ENCODE measurements at places on chromosomes 7 and 10.

DNA sequence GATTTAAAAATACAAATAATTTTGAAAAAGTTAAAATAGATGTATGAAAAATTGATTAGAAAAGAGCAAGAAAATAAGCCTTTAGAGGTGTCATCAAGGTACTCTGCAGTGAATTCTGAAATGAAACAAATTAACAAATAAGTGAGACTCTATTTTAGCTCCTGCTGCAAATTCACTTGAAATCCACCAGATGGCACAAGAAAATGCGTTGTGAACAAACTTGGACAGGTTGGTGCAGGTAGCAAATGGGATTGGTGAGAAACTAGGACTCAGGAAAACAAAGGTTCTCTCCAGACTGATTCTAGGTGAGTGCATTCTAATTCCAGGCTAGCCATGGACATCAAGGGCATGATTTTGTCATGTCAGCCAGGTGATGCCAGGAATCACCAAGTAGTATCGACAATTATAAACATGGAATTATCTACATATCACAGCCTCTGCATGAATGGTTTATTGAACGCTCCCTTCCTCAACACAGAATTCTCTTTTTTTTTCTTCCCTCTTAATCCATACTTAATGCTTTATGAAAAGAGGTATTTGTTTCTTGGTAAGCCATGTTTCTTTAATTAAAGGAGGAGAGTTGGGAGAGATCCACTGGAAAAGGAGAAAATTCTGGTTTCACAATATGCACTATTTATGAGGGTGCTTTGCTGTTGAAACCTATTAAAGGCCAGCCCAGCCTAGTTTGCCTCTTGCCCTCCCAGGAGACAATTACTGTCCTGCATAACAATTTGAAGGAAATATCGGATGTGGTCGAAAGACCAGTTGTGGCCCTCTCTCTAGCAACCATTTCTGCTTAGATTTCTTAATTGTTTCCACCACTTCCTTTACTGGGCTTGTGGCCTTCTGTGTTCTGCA lies 118.1 kb downstream of the ZNF365 start:
- no peak for DNase-seq

- DNase-seq = no peak
Observed at GRCh38 chr10:49241385-49241784, 53.2 kb upstream of the TMEM273 start.

DNA sequence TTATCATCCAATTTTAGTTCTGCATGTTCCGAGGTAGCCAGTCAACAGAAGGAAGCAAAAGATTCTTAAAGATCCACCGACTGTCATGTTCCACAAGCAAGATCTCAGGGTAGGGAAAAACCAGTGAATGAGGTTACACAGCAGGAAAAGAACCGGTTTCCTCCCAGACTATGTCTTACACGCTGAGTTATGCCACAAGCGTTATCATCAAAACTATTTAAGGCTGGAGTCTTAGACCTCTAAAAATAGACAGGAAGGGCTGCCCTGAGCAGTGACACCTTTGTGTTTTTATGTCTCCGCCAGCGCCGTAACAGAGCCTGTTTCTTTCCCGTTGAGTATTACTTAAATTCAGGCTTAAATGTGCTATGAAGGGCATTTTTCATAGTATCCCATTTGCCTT lies 48.3 kb downstream of the PROSER2 start:
- no peak for DNase-seq

- peak; percentile 84 for DNase-seq
Observed at GRCh38 chr10:124744102-124745050, at the start of gene FAM53B. FAM53B (minus strand) TSS chr10:124744378; CDS start chr10:124706713, 37,665 bp downstream.

DNA sequence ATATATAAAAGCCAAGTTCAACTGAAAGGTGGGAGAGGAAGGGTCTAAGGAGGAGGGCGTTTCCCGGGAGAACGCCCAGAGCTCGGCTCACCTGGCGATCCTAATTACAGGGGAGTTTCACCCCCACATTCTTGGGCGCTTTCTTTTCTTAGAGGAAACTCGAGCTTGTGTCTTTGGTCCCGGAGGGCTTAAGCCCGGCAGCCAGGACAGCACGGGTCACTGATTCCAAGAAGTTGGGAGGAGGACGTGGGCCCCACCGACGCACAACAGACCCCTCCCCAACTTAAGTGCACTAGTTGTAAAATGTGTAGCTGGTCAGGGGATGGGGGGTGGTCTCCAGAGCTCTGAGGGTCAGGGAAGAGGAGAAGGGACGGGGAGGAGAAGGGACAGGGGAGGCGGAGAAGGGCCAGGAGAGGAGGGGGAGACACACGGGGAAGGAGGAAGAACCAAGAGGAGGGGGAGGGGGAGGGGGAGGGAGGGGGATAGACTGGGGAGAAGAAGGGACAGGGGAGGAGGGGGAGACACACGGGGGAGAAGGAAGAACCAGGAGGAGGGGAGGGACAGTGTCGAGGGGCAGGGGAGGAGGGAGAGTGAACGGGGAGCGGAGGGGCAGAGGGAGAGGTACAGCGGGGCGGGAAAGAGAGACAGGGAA lies 874 bp downstream of the BAIAP2L1 start:
- peak; percentile 8 for DNase-seq

GRCh38 chr7:155571581-155572345 lies 25.4 kb upstream of the CNPY1 start:
- DNase-seq = no peak
